Eye (tissue), 1 donor: ENCODE measurements at places on chromosomes 4 and X.

DNA sequence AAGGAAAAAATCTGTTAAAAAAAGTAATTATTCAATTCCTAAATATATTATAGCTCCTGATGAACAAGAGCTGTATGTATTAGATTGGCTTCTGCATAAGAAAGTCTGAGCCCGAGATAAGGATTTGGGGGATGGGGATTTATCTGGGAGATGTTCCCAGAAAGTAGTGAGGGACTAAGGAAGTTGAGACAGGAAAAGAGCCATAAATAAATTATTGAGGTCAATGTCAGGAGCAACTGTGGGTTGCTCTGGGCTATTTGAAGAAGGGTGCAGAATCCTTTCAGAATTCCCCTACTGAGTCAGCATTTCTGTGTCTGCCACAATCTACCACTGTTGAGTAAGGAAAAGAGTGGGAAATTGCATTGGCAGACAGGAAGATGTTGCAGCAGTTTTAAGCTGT is 3.1 kb upstream of the TDO2 start:
- no peak for DNase-seq

DNA sequence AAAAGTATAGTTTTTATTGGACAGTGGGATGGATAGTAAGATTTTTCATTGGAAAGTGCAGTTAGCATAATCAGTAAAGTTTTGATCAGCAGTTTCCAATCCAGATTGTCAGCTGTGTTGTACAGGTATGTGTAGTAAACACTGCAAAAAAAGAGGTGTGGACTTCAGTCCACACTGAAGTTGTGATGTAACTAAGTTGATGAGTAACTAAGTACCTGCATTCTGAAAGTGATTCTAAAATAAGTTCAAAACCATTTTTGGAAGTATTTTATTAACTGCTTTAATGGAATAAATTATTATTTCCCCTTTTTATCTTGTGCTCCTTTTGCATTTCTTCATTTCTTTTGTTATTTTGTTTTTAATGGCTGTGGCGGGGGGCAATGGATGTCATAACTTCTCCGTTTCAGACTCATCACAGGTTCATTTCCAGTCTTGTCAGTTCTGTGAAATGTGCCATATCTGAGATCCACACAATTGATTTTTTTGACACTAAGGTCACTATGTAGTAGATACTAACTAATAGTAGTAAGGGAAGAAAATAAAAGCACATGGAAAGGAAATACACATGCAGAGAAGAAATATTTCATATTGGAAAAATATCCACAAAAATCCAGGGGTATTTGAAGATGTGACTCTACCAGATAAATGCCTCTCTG is 247.5 kb downstream of the GABRG1 start:
- no peak for DNase-seq

DNA sequence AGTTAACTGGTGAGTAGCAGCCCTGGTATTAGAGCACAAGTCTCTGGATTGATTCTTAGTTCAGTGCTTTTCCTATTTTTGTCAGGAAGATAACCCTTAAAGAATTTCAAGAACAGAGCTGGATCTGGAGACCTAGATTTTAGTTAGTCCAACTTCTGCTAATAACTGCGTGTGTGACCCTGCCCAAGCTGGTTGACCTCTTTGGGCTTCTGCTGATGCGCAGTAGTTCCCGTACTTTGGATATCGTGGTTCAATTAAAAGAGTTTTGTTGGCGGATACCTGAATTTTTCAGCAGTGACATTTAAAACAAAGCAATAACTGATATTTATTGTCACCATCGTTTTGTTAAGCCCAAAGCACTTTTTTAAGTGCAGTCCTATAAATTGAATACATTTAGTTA is 9.3 kb downstream of the MSMO1 start:
- DNase-seq: no peak

GRCh38 chrX:46770817-46771163 is 11.9 kb upstream of the SLC9A7 start:
- no peak for DNase-seq

- DNase-seq: no peak
Observed at GRCh38 chr4:125650557-125650956, 335.8 kb downstream of the FAT4 start.

DNA sequence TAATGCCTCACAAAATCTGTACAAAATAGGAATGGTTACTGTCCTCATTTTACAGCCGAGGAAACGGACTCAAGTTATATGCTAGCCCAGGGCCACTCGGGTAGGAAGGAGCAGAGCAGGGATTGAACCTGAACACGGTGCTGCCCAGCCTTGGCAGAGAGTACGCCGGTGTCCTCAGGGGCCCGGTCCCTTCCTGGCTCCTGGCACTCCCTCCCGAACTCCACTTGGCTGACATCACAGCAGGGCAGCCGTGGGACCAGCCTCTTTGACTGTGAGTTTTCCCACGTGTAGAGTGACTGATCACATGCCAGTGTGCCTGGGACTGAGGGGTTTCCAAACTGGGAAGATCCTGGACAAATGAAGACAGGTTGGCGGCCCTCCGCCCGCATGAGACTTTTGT is 23.7 kb downstream of the MAN2B2 start:
- no peak for DNase-seq

DNA sequence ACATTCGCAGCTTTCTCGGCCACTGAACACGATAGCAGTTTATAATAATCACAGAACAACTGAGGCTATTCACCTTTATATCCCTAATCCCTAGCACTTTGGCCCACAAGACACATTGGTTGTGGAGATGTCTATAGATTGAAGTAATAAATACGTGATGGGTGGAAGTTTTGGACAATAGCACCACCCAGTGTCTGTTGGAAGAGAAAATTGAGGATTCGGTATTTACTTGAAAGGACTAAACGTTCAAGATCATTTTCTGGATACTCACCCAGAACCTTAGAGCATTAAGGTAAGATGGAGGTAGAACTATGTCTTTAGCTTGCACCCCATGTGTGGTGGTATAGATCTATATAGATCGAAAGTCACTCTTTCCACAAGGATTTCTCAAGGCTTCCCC is 787 bp upstream of the TMSB15A start:
- DNase-seq: peak; percentile 60

DNA sequence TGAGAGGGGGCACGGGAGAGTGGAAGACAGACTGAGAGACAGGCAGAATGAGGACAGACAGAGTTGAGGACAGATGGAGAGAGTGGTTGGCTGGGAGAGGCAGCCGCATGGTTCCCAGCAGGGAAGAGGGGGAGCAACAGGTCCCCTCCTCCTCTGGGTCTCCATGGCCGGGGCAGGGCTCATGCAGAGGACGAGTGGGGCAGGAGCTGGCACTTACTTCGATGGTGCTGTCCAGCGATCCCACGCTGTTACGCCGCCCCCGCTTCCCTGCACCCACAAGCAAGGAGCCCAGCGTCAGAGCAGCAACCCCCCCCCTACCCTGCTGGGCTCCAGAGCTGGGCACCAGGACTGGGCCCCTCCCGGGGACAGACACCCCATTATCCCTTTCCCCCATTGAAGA is 10.6 kb upstream of the KDM5C start:
- no peak for DNase-seq

DNA sequence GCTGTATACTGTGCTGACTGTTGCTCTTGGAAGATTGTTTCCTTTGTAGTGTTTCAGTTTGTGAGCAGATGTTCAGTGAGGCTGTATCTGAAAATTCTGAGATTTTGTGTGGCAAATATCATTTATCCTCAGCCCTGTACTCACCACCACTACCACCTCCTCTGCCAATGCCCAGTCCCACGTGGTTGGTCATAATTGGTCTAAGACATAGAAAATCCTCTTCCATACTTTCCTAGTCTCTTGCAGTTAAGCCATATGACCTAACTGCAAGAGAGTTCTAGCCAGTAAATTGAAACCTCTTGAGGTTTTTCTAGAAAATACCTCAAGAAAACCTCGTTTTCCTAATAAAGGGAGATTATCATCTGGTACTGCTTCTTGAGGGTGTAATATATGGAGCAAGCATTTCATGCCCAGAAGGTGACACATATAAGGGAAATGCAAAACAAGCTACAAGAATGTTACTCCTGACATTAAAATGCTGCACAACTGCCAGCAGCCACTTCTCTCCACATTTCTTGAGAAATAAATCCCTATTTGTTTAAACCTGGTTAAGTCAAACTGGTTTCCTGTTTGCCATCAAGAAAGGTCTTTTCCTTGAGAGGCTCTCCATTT is 32.8 kb downstream of the ABCE1 start:
- DNase-seq: peak; percentile 7

DNA sequence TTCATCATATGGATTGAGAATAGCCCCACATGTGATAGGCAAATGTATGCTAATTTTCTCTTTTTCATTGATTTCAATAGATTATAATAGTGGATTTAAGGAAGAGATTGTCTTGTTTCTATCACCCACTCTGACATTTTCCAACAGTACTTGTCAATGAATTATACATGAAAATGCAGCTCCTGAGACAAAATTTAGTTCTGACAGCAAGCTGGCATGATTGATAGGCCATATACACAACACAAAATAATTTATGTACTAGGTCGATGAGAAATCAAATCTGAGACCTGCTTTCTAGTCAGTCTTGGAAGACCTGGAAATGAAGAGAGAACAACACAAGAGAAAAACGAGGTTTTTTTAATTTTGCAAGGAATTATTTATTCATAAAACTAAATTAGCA is 118.0 kb upstream of the MYOZ2 start:
- no peak for DNase-seq

DNA sequence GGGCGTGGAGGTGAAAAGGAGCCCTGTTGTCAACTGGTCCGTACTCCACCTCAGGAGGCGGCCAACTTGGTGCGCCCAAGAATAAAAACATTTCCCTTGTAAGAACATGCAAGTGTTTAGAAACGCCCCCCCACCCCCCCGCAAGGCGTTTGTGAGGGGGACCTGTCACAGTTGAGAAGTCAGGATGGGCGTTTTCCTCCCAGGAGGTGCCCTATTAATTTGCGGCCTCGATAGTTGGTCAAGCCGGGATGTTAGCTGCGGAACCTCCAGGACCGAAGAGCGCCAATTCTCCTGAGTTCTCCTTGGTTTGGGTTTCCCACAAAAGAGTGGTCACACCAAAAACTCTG is 651 bp upstream of the SAP30 start:
- no peak for DNase-seq
